ENCODE measurements at places on chromosomes 1 and 21.

GRCh38 chr1:18256282-18257235 is 149.0 kb downstream of the IGSF21 start:
- DNase-seq, result no peak

- DNase-seq, result no peak
These were observed 38.3 kb downstream of the CAMSAP2 start for GRCh38 chr1:200776949-200777348.

GRCh38 chr1:64073705-64074104 is 129.7 kb upstream of the UBE2U start:
- DNase-seq, result no peak

GRCh38 chr21:19590044-19590443 is 1186.5 kb upstream of the TMPRSS15 start:
- DNase-seq, result no peak

DNA sequence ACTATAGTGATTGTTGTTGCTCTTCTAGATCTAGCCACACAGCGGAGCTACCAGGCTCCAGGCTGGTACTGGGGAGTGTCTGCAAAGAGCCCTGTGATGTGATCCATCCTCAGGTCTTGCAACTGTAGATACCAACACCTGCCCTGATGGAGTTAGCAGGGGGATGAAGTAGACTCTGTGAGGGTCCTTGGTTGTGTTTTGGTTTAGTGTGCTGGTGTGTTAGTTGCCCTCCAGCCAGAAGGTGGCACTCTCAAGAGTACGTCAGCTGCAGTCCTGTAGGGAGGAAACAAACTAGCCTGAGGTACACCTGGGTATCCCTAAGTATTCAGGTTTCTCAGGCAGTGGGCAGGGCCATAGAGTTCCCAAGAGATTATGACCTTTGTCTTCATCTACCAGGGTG is 81.2 kb upstream of the TMPRSS2 start:
- no peak for DNase-seq

DNA sequence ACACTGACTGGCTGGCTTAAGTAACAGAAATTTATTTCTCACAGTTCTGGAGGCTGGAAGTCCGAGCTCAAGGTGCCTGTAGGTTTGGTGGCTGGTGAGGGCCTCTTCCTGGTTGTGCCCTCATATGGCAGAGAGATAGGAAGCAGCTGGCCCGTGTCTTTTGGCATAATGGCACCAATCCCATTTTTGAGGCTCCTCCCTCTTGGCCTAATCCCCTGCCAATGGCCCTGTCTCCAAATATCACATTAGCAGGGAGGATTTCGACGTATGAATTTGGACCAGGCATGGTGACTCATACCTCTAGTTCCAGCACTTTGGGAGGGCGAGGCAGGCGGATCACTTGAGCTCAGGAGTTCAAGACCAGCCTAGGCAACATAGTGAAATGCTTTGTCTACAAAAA is 37.4 kb downstream of the AGPAT3 start:
- no peak for DNase-seq

- DNase-seq, result no peak
These were observed 16.4 kb downstream of the COL9A2 start for GRCh38 chr1:40300651-40301050.

DNA sequence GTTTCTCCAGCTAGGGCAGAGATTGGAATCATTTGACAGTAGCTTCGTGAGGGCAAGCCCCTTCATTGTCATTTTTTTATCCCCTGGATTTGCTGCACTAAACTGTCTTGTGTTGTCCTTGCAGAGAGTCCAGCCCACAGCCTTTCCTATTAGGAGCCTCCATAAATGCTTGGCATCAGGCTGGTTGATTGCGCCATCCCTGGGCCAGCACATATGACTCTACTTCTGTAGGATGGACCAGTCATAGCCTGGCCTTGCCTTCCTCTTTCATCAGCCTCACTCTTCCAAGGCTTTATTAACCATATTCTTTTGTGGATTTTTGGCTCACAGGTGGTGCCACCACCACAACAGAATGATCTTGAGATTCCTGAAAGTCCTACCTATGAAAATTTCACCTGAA is 31.4 kb downstream of the LY9 start:
- no peak for DNase-seq

- peak; percentile 39 for DNase-seq
These were observed at the start of gene SPATC1L for GRCh38 chr21:46183910-46184624. Gene SPATC1L (minus strand): TSS chr21:46184459. CDS start chr21:46182816, 1,643 bp downstream.

DNA sequence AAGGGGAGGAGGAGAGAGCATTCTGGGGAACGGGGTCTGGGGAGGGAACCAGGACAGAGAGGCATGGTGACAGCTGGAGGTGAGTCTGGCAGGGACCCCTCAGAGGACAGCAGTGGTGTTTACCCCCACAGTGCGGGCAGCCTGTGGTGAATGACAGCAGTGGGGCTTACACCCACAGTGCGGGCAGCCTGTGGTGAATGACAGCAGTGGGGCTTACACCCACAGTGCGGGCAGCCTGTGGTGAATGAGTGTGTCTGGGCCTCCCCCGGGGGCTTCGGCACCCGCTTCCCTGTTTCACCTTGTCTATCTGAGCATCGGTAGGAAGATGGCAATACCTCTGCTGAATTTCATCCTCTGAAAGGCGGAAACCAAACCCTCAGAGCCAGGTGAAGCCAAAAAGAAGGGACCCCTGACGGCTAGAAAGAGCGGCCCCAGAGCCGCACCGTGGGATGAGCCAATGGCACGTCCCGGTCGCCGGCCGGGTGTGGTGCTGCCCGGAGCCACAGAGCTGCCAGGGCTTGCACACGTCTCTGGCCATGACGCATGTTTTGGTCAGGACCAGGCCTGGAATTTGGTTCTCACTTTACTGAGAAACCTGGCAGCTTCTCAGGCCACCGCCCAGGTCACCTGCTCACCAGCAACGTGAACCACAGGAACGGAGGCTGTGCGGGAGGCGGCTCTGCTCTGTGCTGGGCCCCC is 54.1 kb downstream of the SIK1 start:
- no peak for DNase-seq

GRCh38 chr1:176557543-176558258 is 94.7 kb downstream of the PAPPA2 start:
- DNase-seq, result no peak

GRCh38 chr1:12525311-12526181 is 92.5 kb downstream of the DHRS3 start:
- DNase-seq, result no peak

DNA sequence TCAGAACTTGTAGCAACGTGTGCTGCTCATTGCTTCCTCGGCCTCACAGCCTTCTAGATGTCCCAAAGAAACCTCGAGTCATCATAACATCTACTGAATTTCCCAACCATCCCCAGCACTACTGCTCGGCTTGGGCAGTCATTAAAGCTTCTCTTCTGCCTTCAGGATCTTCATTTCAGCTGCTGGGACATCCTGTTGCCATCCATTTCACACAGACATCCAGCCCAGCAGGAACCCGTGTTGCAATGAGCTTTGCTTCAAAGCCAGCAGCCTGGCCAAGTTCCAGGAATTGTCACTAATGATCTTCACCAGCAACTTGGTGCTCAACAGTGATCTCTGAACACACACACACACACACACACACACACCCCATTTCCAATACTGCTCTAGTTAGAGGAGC is 18.5 kb downstream of the WLS start:
- no peak for DNase-seq

Measured in LNCaP clone FGC (cell line).